Large intestine (tissue), 12 donors: ENCODE measurements at places on chromosomes 2 and 18. TPM values are rescaled to one million over a fixed set of nuclear protein-coding genes. Genes with fewer than 3 reads are reported as not detected.

The PRSS56 gene
- not detected for polyA plus RNA-seq

The ACTR1B gene
- 51.3 TPM for polyA plus RNA-seq

The REG1B gene
- 0.24 TPM for polyA plus RNA-seq

The TMEFF2 gene
- 2.3 TPM for polyA plus RNA-seq

The COLEC11 gene
- 1.5 TPM for polyA plus RNA-seq

GRCh38 chr2:239035361-239035814, 187.5 kb downstream of the TWIST2 start:
- no peak for DNase-seq

DNA sequence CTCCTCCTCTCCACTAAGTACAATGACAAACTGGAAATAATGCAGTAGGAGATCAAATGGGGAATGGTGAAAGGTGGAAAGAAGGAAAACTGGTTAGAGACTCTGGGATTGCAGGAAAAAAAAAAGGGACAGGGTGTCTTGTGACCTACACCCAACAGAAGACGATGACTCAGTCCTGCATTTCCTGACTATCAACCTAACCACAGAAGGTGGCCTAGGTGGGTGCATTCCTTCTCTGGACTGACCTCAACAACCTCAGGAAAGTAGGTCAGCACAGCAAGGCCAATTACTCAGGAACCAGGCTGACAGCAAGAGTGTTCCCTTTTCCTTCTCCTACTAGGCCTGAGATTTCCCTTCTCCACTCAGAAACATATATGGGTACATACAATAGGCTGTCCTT, 1386.4 kb upstream of the ZEB2 start:
- no peak for DNase-seq

DNA sequence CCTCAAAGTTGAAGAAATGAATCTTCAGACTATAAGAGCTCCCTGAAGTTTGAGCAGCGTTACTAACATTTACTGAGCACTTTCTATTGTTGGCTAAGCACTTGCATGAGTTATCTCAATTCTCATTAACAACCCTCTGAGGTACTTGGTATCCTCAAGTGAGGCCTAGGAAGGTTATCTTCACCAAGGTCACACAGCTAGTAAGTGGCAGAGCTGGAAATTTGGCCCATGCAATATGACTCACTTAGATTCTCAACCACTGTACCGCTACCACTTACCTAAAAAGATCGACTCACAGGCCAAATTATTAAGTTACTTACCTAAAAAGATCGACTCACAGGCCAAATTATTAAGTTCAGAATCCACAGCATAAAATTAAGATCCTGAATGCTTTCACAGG, 8.7 kb upstream of the METAP1D start:
- no peak for DNase-seq

DNA sequence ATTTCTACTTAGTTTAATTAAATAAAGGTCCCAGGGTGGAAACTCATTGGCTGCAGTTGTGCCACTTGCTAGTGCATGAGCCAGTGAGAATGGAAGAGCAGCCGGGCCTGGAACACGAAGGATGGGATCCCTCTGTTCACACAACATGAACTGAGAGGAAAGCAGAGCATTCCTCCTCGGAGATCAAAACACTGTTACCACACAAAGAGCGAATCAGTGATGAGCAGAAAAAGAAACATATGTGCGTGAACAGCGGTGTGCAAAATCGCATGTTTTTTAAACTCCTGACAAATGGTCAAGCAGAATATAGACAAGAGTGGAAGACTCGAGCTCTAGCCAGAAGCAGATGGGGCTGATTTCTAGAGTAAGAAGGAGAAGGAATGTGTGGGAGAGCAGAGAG, 28.4 kb upstream of the ANKRD44 start:
- DNase-seq: no peak

- DNase-seq: no peak
Observed at GRCh38 chr2:208175840-208176153, 12.4 kb upstream of the CRYGA start.

DNA sequence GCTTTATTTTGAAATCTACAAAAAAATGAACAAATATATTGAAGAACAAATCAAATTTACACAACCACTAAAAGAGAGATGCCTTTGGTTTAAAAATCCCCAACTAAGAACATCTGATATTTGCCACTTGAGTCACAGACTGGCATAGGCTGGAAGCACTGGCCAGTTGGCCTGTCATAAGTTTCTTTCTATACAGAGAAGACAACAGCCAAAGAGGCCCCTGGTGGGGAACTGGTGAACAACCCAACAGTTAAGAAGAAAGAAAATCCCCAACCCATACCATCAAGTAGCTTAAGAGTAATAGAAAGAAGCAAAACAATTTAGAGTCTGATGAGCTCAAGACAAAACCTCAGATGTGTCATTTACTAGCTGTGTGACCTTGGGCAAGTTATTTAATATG, 45.5 kb downstream of the OSR1 start:
- no peak for DNase-seq

DNA sequence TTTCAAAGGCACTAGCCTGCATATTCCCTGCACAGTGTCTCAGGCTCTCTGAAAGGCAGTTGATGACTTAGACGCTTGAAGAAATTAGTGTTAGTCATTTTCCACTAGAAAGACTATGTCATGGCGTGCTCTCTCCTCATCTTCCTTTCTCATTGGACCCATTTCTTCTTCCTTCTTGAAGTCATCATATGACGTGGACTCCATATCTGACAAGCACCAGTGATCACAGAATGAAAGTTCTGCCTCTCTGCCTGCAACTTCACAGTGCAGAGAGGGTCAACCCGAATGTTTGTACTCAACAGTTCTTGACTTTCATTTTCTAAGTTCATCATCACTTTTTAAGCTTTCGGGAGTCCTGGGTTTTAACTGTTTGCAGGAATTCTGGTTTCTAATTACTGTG, 63.7 kb upstream of the CYRIA start:
- DNase-seq: no peak

DNA sequence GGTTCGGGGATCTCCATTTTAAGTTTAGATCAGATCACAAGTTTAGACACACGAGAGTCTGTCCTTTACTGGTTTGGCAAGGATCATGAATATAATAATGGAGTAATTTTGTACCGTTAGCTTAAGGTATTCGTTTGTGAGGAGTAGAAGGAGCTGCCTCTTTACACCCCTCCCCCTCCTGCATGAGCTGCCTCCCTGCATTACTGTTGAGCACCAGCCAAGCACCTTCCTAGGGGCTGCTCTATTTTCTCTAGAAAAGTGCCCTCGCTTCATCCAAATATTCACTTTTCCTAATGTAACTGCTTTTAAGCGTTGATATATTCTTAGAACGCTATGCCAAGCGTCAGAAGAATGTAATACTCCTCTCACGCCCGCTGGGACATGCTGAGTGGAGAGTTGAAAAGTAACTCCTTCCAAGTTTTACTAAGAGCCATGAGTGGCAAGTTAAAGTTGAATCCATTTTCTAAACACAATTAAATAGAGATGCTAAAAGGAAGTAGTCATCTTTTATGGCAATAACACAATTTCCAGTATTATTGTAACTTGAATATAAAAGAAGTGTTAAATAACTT, 25.4 kb upstream of the SCN7A start:
- DNase-seq: no peak

DNA sequence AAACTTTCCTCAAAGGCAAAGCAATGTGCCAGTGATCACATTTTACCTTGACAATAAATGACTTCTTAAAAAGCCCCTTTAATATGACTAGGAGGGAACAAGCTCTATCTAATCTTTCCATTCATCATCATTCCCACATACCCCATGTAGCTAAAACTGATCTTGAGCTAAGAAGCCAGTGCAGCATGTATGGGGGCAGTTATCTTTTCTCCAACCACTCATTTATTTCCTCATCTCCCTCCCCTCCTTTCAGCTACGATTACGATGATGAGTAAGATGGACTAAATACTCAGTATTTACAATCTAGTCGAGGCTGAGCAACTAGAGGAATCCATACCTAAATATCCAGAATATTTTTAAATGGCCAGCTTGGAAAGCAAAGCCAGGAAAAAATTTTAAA, 35.5 kb downstream of the PNO1 start:
- no peak for DNase-seq

GRCh38 chr2:120279708-120280107, 27.1 kb downstream of the RALB start:
- no peak for DNase-seq
